Myocyte (in vitro differentiated cells): ENCODE measurements at places on chromosomes 6 and 20. TPM values are rescaled to one million over a fixed set of nuclear protein-coding genes. Genes with fewer than 3 reads are reported as not detected.

GRCh38 chr6:63261820-63262219 is 50.6 kb downstream of the FKBP1C start:
- no peak for DNase-seq

The GHRH gene
- not detected in 2 replicates for total RNA-seq

The BMP7 gene
- not detected in 2 replicates for total RNA-seq

- peak; percentile 23 for DNase-seq
Measured at GRCh38 chr6:4133941-4134838, 1.2 kb downstream of the ECI2 start.

GRCh38 chr6:107271208-107271790 is 156.0 kb upstream of the BEND3 start:
- DNase-seq = no peak

The PXMP4 gene
- total RNA-seq = 4.8 and 6.4 TPM in 2 replicates

The TMEM242 gene
- 5.4 and 7.8 TPM in 2 replicates for total RNA-seq

DNA sequence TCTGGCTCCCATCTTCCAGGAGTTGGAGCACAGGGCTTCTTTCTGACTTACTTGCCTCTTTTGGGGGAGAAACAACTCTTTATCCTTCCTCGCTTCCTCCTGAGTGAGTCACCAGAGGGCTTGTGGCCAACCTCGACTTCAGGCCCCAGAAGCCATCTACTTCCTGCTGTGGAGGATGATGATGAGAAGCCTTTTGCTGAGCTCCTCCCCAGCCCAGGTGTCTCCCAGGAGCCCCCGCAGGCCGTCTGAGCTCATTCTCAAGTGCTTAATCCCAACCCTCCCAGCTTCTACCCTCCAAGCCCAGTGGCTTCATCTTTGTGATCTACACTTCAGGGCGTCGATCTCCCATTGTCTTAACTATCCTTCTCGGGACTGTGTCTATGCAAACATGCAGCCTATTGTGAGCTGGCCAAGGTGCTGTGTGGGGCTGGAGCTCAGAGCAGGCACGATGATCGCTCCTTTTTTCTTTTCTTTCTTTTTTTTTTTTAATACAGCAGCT is 27.9 kb downstream of the SDCBP2 start:
- DNase-seq = no peak

- peak; percentile 6 for DNase-seq
Measured at GRCh38 chr6:110232450-110232849, 52.2 kb downstream of the CDC40 start.

DNA sequence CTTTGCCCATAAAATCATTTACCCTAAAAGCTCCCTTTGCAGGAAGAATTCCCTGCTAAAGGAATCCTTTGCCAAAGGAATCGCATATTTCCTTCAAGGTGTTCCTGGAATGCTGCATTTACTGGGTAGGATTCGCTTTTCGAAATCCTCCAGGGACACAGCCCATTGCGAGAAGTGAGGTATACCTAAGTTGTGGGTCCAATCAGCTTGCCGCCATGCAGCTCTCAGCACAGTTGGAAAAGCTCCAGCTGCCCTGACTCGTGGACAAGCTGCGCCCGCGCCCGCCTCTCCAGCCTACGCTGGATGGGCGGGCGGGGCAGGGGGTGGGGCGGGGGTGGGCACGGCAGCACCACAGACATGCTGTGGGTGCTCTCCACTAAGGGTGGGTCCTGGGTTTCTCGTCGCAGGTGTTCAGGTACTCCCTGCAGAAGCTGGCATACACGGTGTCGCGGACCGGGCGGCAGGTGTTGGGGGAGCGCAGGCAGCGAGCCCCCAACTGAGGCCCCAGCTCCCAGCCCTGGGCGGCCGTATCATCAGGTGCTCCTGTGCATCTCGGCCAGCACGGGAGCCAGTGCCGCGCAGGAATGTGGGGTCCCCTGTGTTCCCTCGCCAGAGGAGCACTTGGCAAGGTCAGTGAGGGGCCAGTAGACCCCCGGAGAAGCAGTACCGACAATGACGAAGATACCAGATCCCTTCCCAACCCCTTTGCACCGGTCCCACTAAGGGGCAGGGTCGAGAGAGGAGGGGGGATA is 1.4 kb downstream of the NNAT start:
- no peak for DNase-seq

DNA sequence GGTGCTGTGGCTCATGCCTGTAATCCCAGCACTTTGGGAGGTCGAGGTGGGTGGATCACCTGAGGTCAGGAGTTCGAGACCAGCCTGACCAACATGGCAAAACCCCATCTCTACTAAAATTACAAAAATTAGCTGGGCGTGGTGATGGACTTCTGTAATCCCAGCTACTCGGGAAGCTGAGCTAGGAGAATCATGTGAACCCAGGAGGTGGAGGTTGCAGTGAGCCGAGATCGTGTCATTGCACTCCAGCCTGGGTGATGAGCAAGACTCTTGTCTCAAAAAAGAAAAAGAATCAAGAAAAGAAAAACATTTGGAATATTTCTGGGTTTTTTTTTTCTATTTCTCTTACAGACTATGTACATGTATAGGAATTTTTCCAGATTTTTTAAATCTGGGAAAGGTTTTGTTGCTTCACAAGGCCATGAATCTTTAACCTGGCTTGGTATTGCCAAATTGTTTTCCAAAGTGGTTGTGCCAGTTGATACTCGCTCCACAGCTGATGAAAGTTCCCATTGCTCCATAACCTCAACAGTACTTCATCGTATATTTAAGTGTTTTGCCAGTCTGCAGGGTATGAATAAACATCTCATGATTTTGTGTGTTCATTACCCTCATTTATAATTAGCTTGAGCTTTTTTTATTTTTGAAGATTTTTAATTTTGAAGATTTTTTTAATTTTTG is 33.5 kb downstream of the RNF217 start:
- DNase-seq = no peak

GRCh38 chr6:4521070-4521469 is 255.1 kb upstream of the CDYL start:
- DNase-seq = peak; percentile 53

- DNase-seq = peak; percentile 91
Measured at GRCh38 chr6:45741437-45742171, 274.1 kb downstream of the CLIC5 start.
